Stimulated activated CD8-positive, alpha-beta memory T cell treated with anti-CD3 and anti-CD28 coated beads, Interleukin-12 subunit alpha, Interleukin-12 subunit beta, amount 100 ng/mL, for 1 hour (primary cell): ENCODE measurements at places on chromosomes 16 and 17.

DNA sequence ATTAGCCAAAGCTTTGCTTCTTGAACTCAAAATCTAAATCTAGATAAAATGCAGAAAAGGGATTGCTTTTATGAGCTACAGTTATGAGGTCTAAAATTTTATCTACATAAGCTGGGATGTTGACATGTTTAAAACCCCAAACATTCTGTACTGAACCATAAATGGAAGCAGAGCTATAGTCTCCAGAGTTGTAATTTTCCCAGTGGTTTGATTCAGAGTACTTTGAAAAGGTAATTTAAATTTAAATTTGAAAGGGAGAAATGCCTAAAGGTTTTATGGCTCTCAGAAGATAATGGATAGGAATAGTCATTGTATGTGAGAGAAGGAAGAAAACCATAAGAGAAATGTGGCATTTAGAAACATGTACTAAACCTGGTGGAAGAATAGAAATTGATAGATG is 163.2 kb downstream of the PPM1E start:
- DNase-seq = no peak

DNA sequence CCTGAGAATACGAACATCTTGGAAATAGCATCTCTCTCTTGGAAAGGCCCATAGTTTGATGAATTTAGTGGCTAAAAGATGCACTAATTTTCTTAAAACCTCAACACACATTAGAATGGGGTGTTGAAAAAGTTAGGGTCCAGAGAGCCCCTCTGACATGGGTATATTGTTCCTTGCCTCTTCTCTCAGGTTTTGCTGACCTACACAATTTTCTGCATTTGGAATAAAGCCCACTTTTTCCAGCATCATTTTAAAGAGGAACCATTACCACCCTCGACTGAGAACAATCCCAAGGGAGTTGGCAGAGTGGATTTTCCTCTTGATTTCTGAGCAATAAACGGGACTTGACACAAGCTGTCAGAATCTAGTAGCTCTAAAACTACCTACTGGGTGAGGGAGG is 156.1 kb downstream of the PMP22 start:
- no peak for DNase-seq

DNA sequence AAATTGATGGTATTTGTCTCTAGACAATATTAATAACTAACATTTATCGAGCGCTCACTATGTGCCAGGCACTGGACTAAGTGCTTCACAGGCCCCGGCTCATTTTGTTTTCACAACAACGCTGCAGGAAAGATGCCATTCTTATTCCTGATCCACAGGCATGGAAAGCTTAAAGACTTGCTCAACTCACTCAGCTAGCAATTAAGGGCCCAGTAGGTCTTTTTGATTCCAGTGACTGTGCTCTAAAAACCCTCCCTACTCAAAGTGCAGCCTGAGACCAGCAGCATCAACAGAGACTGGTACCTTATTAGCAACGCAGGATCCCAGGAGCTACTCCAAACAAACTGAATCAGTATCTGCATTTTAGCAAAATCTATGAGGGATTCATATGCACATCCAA is 35.3 kb downstream of the CUEDC1 start:
- no peak for DNase-seq

DNA sequence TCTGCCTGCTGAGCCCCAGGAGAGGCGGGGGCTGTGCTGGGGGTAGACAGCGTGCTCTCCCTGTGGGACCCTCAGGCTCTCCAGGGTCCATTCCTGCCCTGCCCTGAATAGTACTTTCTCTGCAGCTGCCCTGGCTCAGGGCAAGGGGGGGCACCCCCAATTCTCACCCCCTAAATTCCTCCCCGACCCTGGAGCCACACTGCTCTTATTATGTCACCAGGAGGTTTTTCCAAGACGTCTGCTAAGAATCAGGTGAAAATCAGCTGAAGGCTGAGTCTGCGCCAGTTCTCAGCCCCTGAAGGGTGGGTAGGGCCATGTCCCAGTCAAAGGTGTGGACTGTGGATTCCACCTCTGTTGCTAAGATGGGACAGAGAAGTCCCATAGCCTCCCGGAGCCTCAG is 49.9 kb upstream of the MAP3K14 start:
- no peak for DNase-seq

GRCh38 chr16:48441106-48441505 is 55.9 kb upstream of the SIAH1 start:
- DNase-seq = no peak

DNA sequence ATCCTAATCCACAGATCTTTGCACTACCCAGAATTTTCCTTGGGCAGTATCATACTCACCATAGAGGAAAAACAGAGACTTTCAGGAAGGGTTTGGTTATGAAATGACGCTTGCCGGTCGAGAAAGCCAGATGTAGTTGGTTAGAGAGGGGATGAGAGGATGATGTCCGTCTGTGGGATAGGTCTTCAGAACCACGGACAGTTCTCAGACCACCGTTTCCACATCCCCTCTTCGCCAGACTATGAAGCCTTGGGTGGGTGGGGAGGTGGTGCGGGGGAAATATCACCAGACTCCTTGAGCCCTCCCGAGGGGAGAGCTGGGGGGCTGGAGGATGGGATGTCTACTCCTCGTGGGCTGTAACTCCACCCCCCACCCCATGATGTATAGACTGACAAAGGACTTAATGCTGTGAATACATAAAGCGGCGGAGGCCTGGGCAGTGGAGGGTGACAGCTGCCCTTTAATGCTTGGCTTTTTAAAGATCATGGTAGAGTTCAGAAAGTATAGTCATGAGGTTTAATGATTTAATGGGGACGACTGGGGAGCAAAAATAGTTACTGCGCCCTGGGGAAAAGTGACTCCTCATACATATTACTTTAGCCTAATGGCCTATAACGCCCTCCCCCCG is 96.6 kb downstream of the MRM1 start:
- DNase-seq = no peak

DNA sequence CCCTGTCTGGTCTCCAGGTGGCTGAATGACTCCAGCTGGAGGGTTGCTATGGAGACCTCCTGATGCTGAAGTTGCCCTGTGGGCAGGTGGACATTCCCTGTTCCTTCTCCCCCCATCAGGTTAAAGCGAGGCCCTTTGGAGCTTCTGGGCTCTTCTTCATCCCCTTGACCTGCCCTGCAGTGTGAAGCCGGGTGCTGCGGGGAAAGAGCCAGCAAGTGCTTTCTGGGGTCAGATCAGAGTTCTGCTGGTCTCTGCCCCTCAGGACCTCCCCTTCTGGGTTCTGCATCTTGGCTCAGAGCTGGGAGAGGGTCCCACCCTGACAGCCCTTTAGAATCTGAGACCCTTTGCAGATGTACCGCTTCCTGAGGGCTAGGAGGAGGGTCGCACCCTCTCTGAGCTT is 25.1 kb downstream of the NKD1 start:
- DNase-seq = no peak

GRCh38 chr16:31875112-31875803 is 1.7 kb downstream of the ZNF267 start:
- no peak for DNase-seq

GRCh38 chr17:3804503-3804931 is 3.5 kb upstream of the ITGAE start:
- no peak for DNase-seq

DNA sequence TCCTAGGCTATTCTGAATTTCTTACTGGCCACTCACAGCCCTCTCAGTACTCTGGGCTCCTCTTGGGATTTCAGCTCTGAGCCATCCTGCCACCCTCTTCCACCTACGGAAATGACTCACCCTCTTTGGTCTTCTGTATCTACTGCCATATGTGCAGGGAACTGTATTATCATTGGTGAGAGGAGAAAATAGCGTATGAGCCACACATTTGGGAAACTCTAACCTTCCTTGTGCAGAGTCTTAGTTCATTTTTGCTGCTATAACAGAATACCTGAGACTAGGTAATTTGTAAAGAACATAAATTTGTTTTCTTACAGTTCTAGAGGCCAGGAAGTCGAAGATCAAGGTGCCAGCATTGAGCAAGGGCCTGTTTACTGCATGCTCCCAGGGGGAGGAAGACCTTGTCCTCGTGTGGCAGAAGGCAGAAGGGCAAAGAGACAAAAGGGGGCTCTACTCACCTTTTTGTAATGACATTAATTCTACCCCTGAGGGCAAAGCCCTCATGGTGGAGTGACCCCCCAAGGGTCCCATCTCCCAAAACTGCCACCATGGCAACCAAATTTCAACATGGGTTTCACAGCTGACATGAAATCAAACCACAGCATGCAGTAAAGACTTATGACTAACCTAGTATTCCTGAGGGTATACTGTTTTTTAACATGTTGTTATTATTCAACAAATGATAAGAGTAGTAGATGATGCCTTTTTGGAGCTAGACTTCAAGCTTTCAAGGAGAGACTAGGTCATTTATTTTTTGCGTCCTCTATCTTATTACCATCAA is 191.8 kb downstream of the PRKCA start:
- no peak for DNase-seq

GRCh38 chr17:58560511-58560910 is 46.1 kb upstream of the MTMR4 start:
- DNase-seq = no peak

- DNase-seq = no peak
These were observed 37.5 kb downstream of the WWP2 start for GRCh38 chr16:69799611-69800031.

- DNase-seq = no peak
These were observed 1.4 kb upstream of the CBX2 start for GRCh38 chr17:79776376-79777119.

DNA sequence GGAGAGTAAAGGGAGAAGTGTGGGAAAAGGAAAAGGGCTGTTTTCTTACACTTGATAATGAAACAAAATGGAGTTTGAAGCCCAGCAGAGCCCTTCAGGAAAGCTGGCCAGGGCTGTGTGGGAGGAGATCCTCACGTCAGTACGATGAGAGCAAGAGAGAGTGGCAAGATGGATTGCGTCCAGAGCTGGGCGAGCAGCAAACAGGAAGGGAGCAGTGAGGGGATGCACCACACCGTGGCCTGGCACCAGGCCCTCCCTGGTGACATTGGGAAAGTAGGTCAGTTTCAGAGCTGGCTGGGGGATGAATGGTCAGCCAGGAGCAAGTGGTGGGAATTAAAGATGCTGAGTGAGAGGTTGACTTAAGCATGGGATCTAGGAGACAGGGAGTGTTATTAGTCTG is 273.6 kb downstream of the GRIN2A start:
- DNase-seq = no peak

GRCh38 chr17:82204831-82205719 is 7.6 kb downstream of the CCDC57 start:
- DNase-seq = no peak

- no peak for DNase-seq
These were observed 7.2 kb downstream of the SLC38A10 start for GRCh38 chr17:81287741-81288430.

GRCh38 chr16:4443271-4443670 is 17.6 kb downstream of the DNAJA3 start:
- no peak for DNase-seq

DNA sequence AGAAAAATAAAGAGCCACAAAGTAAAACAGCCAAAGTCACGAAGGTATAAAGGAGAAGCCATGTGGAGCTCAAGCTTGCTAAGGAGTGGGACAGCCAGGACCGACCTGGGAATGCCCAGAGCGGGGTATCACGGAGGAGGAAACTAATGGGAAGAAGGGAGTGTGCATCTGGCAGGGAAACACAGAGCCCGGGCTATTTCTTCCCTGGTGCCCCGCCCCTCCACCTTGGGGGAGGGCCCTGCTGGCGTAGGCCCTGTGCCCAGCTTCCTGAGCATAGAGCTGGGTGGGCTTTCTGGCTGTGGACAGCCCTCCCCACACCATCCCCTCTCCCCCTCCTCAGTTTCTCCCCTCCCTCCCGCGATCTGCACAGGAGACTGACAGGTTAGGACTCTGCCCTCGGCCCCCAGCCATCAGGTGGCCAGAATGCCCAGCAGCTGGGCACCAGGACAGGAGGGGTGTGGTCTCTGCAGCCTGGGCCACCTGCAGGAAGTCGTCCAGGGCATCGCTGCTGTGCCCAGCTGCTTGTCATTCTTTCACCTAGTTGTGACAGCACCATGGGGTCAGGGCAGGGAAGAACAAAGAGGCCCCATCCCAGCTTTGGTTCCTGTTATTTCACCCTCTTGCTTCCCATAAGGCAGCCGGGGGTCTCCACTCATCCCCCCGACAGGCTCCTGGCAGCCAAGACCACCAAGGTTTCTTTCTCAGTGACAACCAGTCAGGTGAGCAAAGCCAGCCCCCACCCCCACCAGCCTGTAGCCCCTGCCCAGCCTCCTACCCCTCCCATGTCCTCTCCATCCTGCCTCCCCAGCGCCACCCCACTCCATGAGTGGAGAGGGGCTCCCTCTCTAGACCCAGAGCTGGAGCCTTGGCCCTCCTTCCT is 7.1 kb upstream of the DCAF7 start:
- DNase-seq = no peak

GRCh38 chr16:67525176-67525860 is 3.3 kb upstream of the RIPOR1 start:
- no peak for DNase-seq

GRCh38 chr17:49963626-49964302 is 5.2 kb upstream of the DLX4 start:
- DNase-seq = no peak

- no peak for DNase-seq
These were observed 17.2 kb downstream of the USP7 start for GRCh38 chr16:8946544-8946943.

GRCh38 chr17:51214920-51215319 is 44.9 kb downstream of the MBTD1 start:
- no peak for DNase-seq

GRCh38 chr17:4548721-4549531 is 6.3 kb downstream of the MYBBP1A start:
- DNase-seq = no peak

GRCh38 chr17:45973099-45973780 is 25.8 kb upstream of the STH start:
- DNase-seq = no peak

DNA sequence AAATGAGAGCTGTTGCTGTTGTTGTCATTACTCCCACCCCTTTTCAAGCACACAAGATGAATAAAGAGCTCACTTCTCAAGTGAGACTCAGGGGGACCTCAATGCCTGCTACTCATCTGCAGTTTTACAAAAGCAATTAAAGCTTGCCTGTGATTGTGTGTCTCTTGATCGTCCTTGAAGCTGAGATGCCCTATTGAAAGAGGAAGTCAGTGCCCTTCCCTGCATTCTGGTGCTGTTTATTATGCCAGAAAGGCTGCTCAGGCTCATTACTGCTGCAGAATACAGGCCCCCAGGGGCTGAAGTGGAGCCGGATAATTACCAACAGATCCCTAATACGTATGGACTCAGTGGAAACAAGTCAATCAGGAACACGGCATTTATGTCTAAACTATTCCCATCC is 147.2 kb downstream of the HS3ST2 start:
- no peak for DNase-seq
